ENCODE measurements at places on chromosomes 6 and 20. TPM values are rescaled to one million over a fixed set of nuclear protein-coding genes. Genes with fewer than 3 reads are reported as not detected.

GRCh38 chr6:53546281-53546680 is 1.4 kb upstream of the GCLC start:
- DNase-seq: peak; percentile 93

DNA sequence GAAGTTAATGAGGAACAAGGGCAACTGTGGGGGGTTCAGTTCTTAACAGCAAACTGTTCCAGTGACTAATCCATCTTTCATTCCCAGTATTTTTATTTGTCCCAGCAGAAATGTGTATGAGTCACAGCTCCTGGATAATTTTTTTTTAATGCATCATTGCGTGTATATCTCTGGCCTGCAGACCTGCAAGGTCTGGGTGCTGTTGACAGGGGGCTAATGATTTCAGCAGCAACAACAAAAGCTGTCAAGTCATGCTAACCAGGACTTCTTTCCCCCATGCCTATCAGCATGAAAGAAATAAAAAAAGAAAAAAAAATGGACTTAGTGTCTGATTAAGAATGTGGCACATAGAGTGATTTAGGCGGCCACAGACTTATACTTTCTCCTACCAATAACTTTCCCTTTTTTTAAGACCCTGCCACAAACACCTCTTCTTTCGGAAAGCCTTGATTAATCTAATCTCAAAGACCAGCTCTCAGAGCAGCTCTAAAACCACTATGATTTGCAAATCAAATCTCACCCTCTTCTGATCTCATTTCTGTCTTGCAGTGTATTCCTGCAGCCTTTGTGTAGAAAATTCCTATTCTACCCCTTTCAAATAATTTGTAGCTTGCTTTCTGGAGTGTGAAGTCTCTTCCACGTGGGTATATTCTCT is 14.2 kb upstream of the PREX1 start:
- peak; percentile 89 for DNase-seq

DNA sequence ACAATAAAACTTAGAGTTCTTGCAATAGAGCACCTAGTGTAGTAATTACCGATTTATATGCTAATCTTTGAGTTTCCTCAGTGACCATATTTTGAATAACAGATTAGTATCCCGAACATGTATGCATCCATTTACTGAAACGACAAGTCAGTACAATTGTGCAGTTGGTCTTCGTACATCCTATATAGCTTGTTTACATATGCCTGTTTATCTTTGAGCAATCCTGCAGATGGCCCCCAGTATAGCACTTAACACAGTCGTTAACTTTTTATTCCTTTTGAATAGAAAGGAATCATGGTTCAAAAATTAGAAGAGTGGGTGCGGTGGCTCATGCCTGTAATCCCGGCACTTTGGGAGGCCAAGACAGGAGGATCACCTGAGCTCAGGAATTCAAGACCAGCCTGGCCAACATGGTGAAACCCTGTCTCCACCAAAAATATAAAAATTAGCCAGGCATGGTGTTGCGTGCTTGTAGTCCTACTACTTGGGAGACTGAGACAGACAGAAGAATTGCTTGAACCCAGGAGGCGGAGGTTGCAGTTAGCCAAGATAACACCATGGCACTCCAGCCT is 6.6 kb downstream of the SRSF6 start:
- no peak for DNase-seq

DNA sequence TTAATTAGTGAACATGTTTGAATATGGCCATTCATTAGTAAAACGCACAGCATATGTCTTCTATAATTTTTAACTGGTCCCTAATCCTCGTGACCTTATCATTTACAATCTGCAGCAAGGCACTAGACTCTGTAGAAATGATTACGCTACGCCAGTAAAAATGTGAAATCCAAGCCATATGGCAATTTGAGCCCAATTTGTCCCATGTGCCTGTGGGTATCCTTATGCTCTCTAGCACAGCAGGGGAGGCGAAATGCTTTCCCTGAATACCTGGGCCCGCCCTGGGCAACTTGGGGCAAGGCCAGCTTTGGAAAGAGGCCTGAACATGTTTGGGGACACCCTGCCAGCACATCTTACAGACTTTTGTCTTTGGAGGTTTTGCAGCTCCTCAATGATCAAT is 122.7 kb upstream of the AGPAT4 start:
- no peak for DNase-seq

DNA sequence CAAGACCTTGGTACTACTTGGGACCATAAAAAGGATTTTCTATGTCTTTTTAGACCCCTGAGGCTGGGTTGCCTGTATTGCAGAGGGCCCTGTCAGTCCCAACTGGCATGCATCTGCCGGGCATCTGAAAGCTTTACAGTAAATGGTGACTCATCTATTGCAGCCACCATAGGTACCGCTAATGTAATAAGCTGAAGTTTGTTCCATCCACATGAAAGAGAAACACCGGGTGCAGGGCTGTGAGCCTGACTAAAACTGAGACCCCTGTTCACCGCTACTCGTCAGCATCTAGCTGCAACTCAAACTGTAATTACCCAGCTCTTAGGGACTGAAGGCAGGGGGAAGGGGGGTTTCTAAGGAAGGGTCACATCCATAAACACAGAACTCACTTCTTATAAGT is 49.5 kb downstream of the TRERF1 start:
- no peak for DNase-seq

DNA sequence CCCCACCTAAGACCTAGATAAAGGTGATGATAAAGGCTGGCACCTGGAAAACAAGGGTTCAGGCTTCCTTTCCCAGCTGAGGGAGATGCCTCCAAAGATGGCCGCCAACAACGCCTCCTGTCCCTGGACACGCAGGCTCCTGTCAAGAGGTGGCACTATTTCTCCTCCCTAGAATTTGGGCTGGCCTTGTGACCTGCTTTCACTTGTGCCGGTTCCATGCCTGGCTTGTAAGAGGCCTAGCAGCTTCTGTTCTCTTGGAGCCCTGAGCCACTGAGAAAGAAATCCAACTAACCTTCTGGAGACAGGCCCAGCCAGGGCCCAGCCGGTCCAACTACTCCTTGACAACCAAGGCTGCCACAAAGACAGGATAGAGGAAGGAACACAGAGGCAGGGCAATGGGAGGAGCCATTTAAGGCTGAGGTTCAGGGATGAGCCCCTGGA is 60.2 kb upstream of the RALY start:
- peak; percentile 86 for DNase-seq

DNA sequence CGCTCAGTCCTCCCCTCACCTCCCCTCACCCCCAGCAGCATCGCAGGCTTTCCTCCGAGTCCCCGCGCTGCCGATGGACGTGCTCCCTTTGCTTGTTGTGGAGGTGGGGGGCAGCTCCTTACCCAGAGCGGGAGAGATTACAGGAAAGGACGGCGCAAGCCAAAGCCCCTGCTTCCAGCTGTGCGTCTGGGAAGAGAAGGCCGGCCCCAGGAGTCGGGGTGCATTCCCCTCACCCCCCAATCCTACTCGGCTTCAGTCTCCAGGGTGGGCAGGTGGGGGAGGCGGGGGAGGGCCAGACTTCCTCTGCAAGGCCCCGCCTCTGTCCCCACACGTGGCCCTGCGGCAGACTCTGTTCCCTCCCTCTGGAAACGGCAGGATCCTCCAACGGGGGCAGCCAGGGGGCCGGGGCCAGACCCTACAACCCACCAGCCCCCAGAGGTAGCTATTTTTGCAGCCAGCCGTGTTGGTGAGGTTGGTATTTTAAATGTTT is 43.6 kb downstream of the NTSR1 start:
- no peak for DNase-seq

DNA sequence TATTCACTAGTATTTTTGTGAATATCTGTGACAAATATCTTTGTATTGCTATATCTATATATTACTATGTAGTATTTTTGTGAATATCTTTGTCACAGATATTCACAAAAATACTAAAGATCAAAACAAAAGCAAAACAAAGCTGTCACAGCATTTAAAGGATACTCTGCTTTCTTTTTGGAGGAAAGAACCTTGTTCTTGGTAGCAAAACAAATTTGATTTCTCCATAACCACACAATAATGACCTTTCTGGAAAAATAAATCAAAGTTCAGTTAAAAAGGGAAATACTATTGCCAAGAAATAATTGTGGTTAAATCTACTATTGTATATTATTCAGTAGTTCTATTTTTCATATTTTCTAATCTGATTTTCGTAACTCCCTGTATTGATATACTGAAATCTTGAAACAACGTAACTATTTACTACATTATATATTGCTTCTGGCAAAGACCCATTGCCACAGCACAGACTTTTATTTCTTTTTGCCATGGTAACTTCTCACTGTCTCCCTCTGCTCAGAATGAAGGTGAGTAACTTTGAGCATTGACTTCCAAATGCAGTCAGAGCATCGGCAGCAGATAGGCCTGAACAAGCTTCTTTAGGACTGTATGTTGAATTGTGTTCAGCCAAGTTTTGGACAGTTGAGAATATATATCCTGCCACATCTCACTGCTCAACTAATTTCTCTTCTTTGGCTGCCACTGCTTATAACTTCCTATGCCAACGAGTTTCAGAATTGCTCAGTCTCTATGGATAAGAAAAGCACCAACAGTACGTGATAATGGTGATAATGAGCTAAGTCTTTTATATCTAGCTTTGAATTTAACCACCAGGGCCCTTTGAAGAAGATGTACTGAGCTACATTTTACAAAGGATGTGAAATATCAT is 1097.2 kb upstream of the GJE1 start:
- DNase-seq: no peak

DNA sequence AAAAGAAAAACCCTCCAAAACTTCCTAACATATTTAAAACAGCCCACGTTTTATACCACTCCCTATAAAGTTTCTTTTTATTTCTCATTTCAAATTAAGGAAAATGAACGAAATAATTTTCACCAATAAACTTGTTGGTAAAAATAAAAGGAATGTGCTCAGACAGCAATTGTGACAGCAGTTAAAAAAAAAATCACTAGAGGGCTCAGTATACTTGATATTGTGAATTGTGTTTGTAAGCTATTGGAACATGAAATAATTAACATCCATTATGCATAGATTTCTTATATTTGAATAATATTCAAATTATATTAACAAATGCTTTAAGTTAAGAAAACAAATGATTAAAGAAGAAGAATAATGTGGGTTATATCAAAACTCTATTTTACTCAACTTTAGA is 105.5 kb downstream of the ASCC3 start:
- DNase-seq: no peak

GRCh38 chr6:27209196-27209595 is 38.3 kb upstream of the PRSS16 start:
- peak; percentile 31 for DNase-seq

- no peak for DNase-seq
Observed at GRCh38 chr6:25202504-25202903, 76.7 kb upstream of the CARMIL1 start.

GRCh38 chr20:17442588-17442987 is 88.6 kb downstream of the BFSP1 start:
- no peak for DNase-seq

DNA sequence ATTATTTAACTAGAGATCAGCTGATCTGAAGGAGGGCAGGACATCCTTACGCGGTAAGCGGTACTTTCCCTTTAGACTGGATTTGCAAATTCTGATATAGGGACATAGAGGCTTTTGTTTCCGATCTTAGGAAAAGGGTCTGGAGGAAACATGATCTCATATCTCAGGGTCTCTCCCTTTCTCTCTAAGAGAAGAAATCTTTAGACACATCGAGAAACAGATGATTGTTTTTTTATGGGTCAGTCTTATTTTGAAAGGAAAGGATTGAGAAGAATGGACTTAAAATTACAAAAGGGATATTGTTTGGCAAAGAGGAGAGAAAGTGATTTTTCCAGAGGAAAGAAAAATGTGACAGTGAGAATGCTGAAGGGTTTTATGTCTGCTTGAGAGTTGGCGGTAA is 83.9 kb upstream of the OGFRL1 start:
- no peak for DNase-seq

GRCh38 chr6:89999945-90000825 is 105.9 kb downstream of the GJA10 start:
- no peak for DNase-seq

DNA sequence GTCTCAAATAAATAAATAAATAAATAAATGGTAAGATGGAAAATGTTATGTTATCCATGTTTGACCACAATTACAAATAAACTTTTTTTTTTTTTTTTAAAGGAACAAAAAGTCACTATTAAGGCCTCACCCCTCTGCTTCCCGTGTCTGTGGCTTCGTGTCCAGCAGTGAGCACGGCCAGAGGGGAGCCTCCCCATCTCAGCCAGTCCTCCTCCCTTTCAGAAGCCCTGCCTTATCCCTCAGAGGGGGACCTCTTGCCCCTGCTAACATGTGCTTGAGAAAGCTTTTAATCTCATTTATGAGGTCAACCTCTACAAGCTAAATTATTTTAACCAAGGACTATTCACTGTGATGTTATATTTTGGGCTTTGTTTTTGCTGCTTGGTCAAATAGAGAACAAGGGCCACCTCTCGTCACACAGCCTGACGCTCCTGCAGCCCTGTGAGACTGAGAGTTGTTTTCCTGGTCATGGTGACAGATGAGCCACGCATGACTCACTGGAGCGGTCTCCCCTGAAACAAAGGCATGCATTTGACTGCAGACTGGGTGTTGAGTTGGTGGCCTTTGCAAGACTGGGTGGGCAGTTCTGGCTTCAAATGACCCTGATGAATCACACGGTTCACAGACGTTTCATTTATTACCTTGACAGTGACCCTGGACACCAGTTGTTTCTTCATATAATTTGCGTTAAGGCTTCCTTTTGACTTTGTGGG is 131.8 kb downstream of the TIAM2 start:
- DNase-seq: peak; percentile 89

GRCh38 chr6:137172734-137173431 is 561 bp downstream of the IL22RA2 start:
- DNase-seq: no peak

DNA sequence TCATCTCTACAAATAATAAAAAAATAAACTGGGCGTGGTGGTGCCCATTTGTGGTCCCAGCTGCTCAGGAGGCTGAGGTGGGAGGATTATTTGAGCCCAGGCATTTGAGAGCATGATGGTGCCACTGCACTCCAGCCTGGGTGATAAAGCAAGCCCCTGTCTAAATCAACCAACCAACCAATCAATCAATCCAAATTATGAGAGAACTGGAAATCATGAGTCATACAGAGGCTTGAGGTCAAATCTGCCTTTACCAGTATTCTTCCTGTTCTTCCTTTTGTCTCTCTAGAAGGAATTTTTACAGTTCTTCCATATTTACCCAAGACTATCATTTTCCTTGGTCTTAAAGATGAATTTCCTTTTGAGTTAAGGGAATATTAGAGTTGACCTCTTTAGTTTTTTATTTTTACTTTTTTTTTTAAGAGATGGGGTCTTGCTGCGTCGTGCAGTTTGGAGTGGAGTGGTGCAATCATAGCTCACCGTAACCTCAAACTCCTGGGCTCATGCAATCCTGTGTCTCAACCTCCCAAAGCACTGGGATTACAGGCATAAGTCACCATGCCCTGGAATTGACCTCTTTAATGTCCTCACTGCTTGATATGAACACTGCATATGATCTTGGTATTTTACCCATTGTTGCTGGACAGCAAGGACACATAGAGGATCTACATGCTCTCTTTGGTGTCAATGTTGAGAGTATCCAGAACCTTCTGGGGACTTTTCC is 44.1 kb upstream of the TXNDC5 start:
- no peak for DNase-seq

PTGIS gene
- 33.6 TPM for total RNA-seq

TLDC2 gene
- total RNA-seq: not detected

RBPJL gene
- not detected for total RNA-seq

SRSF3 gene
- 289 TPM for total RNA-seq

CDC25B gene
- total RNA-seq: 23.5 TPM

OOEP gene
- total RNA-seq: 0.36 TPM

SLC22A2 gene
- total RNA-seq: under 0.01 TPM

GJA10 gene
- not detected for total RNA-seq

SLC26A8 gene
- under 0.01 TPM for total RNA-seq

HLA-DPA1 gene
- 30.4 TPM for total RNA-seq

DDO gene
- 3.6 TPM for total RNA-seq

SAMD10 gene
- 0.59 TPM for total RNA-seq
